Breast epithelium (tissue), 4 donors: ENCODE measurements at places on chromosomes 12 and 14. TPM values are rescaled to one million over a fixed set of nuclear protein-coding genes. Genes with fewer than 3 reads are reported as not detected.

GZMH gene
- total RNA-seq = 1.3 TPM

CPNE6 gene
- total RNA-seq = not detected

FAM161B gene
- total RNA-seq = 11.1 TPM

ETFBKMT gene
- total RNA-seq = 3.0 TPM

LUM gene
- 180 TPM for total RNA-seq

LTBR gene
- total RNA-seq = 90.1 TPM

GLT1D1 gene
- total RNA-seq = 0.73 TPM

ESPL1 gene
- total RNA-seq = 1.3 TPM

GRCh38 chr14:55316564-55316963, 45.3 kb downstream of the FBXO34 start:
- no peak for DNase-seq

GRCh38 chr12:125402874-125403789, 337.9 kb downstream of the AACS start:
- DNase-seq = no peak

- no peak for DNase-seq
Observed at GRCh38 chr14:54577977-54578376, 11.0 kb downstream of the SAMD4A start.

DNA sequence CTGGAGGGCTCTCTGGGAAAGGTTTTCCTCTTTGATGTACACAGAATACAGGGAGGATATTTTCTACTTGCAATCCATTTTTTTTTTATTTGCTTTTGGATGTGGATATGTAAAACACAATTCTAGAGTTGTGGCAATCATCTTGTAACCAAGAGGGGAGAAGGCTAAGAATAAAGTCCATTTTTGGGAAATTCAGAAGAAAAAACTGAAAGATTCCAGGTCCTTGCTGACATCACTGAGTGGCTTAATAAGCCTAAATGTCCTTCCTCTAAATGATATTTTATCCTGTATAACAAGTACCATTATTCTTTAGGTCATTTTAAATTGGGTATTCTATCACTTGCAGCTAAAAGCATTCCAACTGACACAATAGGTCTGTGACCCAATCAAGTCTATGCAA, 64.0 kb downstream of the PPP1R12A start:
- DNase-seq = no peak

DNA sequence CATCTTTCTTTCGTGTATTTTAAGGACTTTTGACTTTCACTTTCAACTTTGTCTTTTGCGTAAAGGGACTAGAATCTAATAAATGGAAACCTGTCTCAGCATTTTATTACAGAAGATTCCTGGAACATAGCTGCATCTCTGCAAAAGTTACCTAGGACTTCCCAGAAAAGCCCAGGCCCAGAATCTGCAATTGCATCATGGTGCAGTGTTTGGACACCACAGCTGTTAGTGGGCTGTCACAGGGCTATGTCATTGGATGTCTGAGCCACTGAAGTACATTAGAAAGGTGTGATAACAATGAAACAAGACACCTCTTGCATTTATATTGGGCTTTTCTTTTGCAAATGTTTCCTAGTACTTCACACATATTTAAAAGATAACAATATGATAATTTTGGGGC, 199.9 kb upstream of the IGF1 start:
- no peak for DNase-seq

DNA sequence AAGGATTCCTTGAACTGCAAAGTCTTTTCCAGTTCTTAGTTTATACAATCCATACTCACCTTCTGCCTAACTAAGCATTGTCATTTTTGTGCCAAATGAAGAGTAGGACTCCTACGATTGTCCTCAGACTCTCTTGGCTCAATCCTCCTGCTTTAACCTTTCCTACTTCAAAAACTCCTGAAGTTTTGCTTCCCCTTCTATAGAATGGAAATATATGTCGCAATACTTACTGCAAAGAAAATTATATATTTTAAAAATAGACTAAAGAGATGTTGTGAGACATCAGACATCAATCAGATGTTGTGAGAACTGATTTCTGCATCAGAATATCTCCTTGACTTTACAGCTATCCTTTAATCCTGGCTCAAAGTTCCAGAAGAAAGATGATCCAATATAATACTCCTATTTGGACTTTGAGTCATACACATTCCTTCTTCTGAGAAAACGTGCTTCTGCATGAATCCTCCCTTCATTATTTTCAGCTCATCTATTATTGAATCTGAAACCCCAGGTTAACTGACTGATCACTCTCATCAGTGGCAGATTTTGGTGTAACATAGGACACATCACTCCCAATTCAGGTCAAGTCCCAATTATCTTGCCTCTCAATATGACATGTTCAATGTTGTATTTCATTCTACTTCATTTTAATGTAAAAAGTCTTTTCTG, 48.8 kb downstream of the A2M start:
- no peak for DNase-seq

DNA sequence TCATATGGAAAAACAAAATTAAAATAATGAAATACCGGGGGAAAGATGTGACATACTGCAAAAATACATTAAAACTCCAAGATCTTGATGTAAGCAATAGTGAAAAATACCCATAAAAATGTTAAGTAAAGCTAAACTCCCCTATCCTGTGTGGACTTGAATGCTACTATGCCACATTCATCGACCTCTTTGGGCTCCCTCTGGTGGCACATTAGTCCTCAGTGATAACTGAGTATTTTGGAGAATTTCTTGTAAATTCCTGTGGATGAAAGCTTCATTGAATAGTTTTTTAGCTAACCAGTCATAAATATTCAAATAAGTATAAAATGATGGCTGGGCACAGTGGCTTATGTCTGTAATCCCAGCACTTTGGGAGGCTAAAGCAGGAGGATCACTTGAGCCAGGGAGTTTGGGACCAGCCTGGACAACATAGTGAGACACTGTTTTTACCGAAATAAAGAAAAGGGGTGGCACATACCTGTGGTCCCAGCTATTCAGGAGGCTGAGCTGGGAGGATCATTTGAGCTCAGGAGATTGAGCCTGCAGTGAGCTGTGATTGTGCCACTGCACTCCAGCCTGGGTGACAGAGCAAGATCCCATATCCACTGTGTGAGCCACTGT, 42.4 kb upstream of the SGPP1 start:
- no peak for DNase-seq

DNA sequence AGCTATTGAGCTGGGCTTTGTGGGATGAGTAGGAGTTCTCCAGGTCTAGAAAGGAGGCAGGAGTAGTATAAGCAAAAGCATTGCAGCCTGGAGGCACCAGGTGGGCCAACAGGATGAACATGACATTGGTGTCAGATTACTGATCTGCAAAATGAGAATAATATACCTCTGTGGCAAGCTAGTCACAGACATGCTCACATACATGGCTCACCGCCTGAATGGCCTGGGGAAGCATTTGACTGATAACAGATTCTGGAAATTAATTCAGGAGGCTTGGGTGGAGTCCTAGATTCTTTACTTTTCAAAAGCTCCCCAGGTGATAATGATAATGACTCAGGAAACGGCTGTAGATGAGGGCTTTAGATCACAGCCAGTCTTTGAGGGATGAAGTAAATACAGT, 709 bp downstream of the TCL1B start:
- no peak for DNase-seq

GRCh38 chr14:50794068-50794645, 36.8 kb downstream of the NIN start:
- no peak for DNase-seq

- peak; percentile 52 for DNase-seq
Observed at GRCh38 chr12:118136559-118137003, 657 bp downstream of the PEBP1 start.

DNA sequence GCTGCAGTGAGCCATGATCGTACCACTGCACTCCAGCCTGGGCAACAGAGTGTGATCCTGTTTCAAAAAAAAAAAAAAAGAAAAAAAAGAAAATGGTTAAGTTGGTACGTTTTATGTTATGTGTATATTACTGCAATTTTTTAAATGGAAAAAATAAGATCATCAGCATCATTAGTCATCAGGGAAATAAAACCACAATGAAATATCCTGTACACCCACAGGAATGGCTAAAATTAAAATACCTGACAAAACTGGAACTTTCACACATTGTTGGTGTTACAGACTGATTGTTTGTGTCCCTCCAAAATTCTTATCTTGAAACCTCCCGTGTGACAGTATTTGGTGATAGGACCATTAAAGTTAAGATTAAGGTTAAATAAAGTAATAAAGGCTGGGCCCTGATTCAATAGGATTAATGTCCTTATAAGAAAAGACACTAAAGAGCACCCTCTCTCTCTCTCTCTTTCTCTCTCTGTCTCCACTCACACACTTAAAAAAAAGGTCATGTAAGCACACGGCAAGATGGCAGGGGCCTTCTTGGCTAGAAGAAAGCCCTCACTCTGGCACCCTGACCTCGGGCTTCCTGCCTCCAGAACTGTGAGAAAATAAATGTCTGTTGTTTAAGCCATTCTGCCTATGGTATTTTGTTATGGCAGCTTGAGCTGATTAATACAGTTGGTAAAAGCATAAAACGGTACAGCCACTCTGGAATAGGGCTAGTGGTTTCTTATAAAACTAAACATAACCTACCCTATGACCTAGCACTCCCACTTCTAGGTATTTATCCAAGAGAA, 48.3 kb upstream of the ZFP36L1 start:
- no peak for DNase-seq

GRCh38 chr14:30053103-30053502, 125.5 kb upstream of the PRKD1 start:
- no peak for DNase-seq

DNA sequence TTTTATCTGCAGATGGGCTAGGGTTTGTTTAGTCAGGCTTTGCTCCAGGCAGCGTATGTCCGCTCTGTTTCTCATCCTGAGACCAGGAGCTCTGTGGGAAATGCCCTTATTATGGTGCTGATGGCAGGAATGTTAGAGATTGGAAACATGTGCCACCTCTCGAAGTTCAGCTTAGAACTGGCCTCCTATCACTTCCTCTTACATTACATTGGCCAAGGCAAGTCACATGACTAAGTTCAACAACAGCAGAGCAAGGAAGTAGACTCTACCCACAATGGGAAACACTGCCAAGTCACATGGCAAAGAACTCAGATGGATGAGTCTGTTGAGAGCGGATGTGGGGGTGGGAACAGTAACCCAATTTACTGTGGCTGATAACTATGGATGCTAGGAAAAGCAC, 161.9 kb upstream of the WSCD2 start:
- DNase-seq = no peak
